Astrocyte (in vitro differentiated cells and primary cell): ENCODE measurements at places on chromosomes 4 and X. TPM values are rescaled to one million over a fixed set of nuclear protein-coding genes. Genes with fewer than 3 reads are reported as not detected.
A peak's percentile ranks its signal among the peaks of the same experiment; 100 is the strongest.

HPSE gene
- total RNA-seq, result 0.75 and 0.94 TPM in 2 replicates

APBB2 gene
- 172 and 173 TPM in 2 replicates for total RNA-seq

DNA sequence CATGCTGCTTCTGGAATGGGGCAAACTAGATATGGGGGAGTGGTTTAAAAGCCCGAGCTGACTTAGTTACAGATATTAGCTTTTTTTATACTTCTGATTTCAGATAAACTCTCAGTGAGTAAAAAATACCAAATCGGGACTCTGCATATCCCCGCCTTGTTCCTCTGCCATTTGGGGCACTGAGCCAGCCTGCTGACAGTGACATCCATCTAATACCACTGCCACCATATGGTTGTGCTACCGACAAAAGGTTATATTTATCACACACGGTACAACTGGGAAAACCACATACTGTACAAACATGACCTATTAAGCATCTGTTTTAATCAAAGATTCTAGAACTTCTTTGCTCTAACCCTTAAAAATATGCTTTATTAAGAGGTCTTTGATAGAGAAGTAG, 78.7 kb downstream of the GALNT7 start:
- no peak overlapping the region for H3K4me3 ChIP-seq
- H3K27me3 ChIP-seq, result peaks cover 5% of the 10 kb centered on the region

- peak overlapping the region; percentile 87 for H3K27ac ChIP-seq
- H3K27me3 ChIP-seq, result no peaks in the 10 kb centered on the region
- peak; percentile 99 for DNase-seq
- no peaks in the 10 kb centered on the region for H3K36me3 ChIP-seq
- H3K4me1 ChIP-seq, result peaks cover 47% of the 10 kb centered on the region
- peak overlapping the region; percentile 4 for H3K4me3 ChIP-seq
Measured at GRCh38 chr4:53476232-53477037, 99.0 kb downstream of the FIP1L1 start.

DNA sequence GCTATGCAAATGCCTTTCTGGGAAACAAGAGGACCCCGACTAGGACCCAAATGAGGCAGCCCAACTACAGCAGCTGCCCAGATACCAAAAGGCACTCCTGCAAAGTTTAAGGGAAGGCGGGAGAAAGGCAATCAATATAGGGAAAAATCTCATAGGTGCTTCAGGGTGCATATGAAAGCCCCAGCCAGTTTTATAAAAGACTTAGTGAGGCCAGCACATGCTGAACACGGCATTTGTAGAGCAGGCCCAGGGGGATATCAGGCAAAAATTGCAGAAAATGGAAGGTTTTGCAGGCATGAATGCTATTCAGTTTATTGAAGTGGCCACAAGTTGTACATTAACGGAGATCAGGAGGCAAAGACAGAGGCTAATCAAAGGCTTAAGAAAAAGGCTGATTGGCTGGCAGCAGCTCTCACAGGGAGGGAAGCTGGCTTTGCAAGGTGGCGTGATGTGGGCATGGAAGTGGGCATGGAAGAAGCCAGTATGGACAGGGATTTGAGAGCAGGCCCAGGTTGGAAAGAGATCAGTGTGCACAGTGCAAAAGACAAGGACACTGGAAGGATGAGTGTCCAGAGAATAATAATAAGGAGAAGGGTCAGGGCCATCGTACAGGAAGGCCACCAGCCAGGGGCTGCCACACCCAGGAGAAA, 37.7 kb upstream of the UGT2B7 start:
- H3K4me1 ChIP-seq, result peaks cover 13% of the 10 kb centered on the region
- H3K4me3 ChIP-seq, result no peak overlapping the region
- H3K27me3 ChIP-seq, result no peaks in the 10 kb centered on the region
- no peaks in the 10 kb centered on the region for H3K36me3 ChIP-seq

MPP1 gene
- 8.3 and 9.0 TPM in 2 replicates for total RNA-seq

DNA sequence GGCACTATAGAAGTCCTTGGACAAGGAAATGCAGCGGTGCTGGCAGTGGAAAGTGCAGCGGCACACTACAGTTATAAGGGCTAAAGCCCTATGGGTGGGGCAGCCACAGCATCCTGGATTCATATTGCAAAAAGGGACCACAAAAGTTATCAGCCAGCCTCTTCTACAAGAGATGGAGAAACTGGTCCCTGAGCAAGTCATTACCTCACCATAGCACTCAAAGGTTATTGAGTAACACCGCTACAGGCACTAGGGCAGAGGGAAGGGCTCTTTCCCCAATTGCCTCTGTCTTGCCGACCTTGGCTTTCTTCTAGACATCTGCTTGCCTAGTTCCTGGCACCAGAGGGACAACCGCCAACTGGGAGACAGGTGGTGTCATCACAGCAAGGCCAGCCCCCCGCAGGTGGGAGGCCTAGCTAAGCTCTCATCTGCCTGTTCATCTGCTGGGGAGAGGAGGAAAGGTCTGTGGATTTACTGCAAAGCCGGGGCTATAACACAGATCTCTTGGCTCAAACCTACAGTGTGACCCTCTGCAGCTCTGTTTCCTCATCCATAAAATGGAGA, 600.0 kb downstream of the BCOR start:
- H3K36me3 ChIP-seq, result no peaks in the 10 kb centered on the region
- no peak overlapping the region for H3K27ac ChIP-seq
- H3K4me1 ChIP-seq, result no peaks in the 10 kb centered on the region
- H3K27me3 ChIP-seq, result no peaks in the 10 kb centered on the region
- no peak overlapping the region for H3K4me3 ChIP-seq

REPS2 gene
- total RNA-seq, result 1.2 and 1.3 TPM in 2 replicates

DNA sequence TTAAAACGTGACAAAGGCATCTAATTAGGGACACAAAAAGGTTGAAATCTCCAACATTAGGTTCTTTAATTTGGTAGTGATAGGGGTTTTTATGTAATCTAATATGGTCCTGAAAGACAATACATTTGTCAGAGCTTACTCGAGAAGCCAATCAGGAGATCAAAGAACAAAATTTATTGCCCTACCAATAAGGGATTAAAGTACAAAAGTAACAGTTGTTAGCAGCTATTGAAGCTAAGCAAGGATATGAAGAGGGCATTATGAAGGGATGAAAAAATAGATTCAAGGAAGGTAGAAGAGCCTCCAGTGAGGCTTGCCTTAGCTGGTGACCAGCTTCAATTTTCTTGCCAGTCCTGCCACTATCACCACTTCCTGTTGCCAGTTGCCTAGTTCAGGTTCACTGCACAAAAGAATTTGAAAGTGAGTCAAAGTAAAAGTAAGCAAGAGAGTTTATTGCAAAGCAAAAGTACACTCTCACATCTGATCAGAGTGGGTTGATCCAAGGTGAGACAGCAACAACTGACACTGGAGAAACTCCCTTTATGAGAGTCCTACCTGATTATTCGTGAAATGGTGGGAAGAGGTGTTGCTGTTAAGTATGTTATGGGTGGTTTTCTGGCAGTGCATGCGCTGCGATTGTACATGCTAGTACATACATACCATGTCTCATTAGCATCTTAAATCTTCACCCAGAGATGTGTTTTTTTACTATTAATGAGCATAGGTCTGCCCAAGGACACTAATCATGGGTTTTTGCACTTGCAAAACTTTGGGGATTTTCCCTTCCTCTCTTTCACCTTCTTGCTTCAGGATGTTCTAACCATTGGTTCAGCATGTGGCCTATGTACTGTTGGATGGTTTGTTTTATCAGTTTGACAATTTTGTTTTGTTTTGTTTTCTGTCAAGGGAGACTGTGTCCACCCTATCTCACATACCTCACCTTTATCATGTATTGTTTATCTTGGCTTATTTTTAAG, 263.2 kb upstream of the ITM2A start:
- H3K27ac ChIP-seq, result no peak overlapping the region
- no peak for DNase-seq
- no peaks in the 10 kb centered on the region for H3K36me3 ChIP-seq
- H3K4me3 ChIP-seq, result no peak overlapping the region
- no peaks in the 10 kb centered on the region for H3K4me1 ChIP-seq

GRCh38 chr4:124515591-124515990, 196.9 kb downstream of the ANKRD50 start:
- no peaks in the 10 kb centered on the region for H3K36me3 ChIP-seq
- DNase-seq, result no peak
- H3K27ac ChIP-seq, result no peak overlapping the region

DNA sequence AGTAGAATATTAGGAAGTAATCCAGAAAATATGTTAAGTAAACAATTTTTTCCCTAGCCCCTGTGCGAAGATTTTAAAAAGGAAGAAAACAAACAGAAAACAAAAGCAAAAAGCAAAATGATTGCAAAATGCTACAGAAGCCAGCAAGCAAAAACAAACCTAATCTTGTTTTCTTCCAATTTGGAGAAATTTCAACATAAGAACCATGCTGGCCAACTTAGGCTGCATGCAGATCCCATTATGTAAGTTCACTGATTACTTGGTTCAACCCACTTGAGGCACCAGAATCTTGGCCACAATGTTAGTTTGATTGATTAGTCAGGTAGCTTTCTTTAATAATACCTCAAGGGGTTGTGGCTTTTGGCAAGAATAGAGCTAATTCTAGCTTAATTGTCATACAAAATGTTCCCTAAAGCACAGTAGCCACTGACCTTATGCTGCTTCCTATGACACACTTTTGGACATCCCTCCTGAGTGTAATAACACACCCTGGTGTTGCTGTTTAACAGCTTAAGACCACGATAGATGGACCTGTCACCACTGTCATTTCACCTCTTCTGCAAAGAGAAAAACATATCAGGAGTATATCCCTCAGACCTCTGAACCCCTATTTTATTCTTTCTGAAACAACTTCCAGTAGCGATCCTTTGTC, 2342.1 kb downstream of the PCDH7 start:
- no peak overlapping the region for H3K27ac ChIP-seq
- H3K4me3 ChIP-seq, result no peak overlapping the region
- DNase-seq, result no peak
- no peaks in the 10 kb centered on the region for H3K36me3 ChIP-seq

GRCh38 chr4:187354740-187355139, 631.1 kb upstream of the FAT1 start:
- no peaks in the 10 kb centered on the region for H3K4me1 ChIP-seq
- H3K27ac ChIP-seq, result no peak overlapping the region
- H3K27me3 ChIP-seq, result no peaks in the 10 kb centered on the region
- no peak overlapping the region for H3K4me3 ChIP-seq

AKAP4 gene
- not detected in 2 replicates for total RNA-seq

DNA sequence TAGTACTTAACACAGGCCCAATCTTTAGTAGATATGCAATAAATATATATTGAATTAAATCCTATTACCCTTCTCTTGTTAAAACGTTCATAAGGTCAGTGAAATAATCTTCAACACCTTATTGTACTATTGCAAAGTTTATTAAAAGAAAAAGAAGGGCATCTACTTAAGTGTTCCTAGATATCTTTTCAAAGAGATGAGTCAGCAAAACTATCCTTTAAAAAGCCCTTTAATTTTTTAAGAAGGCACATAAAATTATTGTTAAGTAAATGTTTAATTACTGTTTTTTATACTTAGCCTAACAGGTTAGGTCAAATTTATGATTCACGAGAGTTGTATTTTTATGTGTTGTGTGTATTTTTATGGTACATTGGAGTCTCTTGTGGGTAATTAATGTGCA, 77.3 kb upstream of the PPP1R2C start:
- H3K27me3 ChIP-seq, result no peaks in the 10 kb centered on the region
- no peaks in the 10 kb centered on the region for H3K36me3 ChIP-seq
- no peak for DNase-seq
- H3K27ac ChIP-seq, result no peak overlapping the region

ABHD18 gene
- 9.2 and 9.5 TPM in 2 replicates for total RNA-seq

ZNF141 gene
- 8.4 and 10.3 TPM in 2 replicates for total RNA-seq

PYURF gene
- total RNA-seq, result 49.0 and 51.6 TPM in 2 replicates

GAGE12F gene
- total RNA-seq, result not detected in 2 replicates

HSFX2 gene
- 0.24 TPM in 1 of 2 replicates, not detected in the other for total RNA-seq

SNCA gene
- total RNA-seq, result 25.1 and 27.3 TPM in 2 replicates

DNA sequence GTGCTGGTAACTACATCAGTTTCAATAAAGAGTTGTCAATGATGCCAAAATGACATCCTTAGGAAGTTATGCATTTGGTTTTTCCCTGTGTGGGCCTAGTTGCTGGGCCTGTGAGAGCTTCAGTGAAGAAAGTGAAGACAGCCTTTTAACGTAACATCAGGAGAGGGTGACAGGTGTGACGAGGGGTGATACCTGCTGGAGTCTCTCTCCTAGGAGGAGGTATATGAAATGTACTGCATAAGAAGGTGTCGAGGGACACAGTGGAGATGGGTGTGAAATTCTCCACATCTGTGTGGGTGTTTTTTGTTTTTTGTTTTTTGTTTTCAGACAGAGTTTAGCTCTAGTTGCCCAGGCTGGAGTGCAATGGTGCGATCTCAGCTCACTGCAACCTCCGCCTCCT, 49.2 kb downstream of the EVC start:
- H3K36me3 ChIP-seq, result peaks cover 29% of the 10 kb centered on the region
- H3K4me1 ChIP-seq, result peaks cover 24% of the 10 kb centered on the region
- DNase-seq, result no peak
- H3K27ac ChIP-seq, result peak overlapping the region; percentile 27
- H3K27me3 ChIP-seq, result no peaks in the 10 kb centered on the region

MEPE gene
- total RNA-seq, result not detected in 2 replicates

DNA sequence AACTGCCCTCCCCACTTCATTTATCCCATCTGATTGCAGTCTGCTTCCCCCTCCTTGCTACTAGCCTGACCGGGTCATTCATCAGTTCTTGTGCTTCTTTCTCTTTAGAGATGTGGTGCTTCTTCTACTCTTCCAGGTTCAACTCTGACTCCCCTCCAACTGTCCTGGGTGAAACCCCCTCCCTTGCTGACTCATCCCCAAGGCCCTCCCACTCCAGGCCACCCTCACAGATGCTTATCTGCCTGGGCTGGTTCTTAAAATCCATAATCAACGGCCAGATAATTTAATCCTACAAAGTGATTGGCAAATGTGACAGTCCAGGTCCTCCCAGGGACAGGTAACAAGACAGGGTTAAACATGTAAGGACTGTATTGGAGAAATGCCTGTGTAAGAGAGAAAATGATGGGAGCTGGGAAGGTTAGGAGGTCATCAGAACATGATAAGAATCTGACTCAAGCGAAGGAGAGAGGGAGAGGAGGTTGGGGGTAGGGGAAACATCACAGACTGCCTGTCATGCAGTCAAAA, 182.8 kb upstream of the C1QTNF7 start:
- no peak overlapping the region for H3K4me3 ChIP-seq
- peaks cover 9% of the 10 kb centered on the region for H3K4me1 ChIP-seq
- H3K27me3 ChIP-seq, result no peaks in the 10 kb centered on the region
- no peaks in the 10 kb centered on the region for H3K36me3 ChIP-seq
- no peak for DNase-seq
- no peak overlapping the region for H3K27ac ChIP-seq

GRPR gene
- 1.9 and 3.0 TPM in 2 replicates for total RNA-seq

DNA sequence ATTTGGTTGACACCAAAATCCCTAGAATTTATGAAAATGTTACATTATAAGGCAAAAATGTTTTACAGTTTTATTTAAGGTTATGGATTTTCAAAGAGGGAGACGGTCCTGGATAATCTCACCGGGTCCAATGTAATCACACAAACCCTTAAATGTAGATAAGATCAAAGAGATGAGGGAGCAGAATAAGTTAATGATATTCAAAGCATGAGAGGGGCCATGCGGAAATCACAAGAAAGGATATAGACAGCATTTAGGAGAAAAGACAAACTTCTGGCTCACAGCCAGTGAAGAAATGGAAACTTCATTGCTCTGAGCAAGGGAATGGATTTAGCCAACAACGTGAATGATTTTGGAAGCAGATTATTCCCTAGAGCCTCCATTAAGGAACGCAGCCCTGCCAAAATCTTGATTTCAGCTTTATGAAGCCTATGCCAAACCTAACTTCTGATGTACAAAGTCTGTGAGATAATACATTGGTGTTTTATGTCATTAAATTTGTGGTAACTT, 684.4 kb upstream of the GNPDA2 start:
- DNase-seq, result no peak
- H3K4me3 ChIP-seq, result no peak overlapping the region
- no peaks in the 10 kb centered on the region for H3K27me3 ChIP-seq
- H3K36me3 ChIP-seq, result no peaks in the 10 kb centered on the region
- H3K27ac ChIP-seq, result no peak overlapping the region

FGF5 gene
- total RNA-seq, result 2.1 and 2.4 TPM in 2 replicates
